ENCODE measurements at places on chromosomes 5 and 9.

- DNase-seq, result no peak
Measured at GRCh38 chr9:82891321-82891720, 171.6 kb downstream of the RASEF start.

- no peak for DNase-seq
Measured at GRCh38 chr9:134100040-134100439, 32.2 kb upstream of the BRD3 start.

- DNase-seq, result no peak
Measured at GRCh38 chr9:107316795-107317661, 33.9 kb downstream of the RAD23B start.

DNA sequence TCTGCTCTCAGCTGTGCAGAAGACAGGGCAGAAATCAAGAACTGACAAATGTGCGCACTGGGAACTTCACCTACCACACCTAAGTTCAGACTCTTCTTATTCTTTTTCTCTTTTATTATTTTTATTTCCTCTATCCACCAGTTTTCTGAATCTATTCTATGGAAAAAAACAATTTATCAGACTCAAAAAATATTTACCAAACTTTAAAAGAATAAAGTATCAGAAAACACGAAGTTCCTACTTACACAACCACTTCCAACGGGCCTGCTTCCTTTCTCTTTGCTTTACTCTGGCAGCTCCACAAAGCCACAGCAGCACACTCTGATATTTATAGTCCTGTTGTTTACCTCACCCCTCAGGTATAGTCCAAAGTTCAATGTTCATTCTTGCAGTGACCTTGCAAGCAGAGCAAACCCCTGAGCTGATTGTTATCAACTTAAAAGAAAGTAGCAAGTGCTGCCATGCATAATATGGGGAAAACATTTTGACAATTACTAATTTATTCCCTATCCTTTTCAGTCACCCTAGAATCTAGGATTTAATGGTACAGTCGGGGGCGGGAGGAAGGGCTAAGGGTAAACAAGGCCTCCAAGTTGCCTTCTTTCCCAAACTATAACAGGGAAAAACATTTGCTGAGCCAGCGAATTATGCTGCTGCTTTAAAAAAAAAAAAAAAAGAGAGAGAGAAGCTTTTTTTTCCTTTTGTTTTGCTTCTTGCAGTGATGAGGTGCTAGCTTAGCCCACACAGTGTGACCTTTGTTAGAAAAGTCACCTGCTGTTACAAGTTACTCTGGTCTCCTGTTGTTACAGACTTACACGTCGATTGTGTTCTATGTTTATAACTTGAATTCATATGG lies at the start of gene SELENOP:
SELENOP (minus strand) TSS at position 302 of the 856 bp plus-strand sequence. CDS start 3,539 bp downstream, outside the sequence.
- no peak for DNase-seq

- no peak for DNase-seq
Measured at GRCh38 chr5:10306806-10307205, 896 bp downstream of the CMBL start.

Measured in stimulated activated CD4-positive, alpha-beta T cell treated with anti-CD3 and anti-CD28 coated beads, Interleukin-2, amount 100 ng/mL, for 4 hours (primary cell).